ENCODE measurements at places on chromosomes 3 and 15. TPM values are rescaled to one million over a fixed set of nuclear protein-coding genes. Genes with fewer than 3 reads are reported as not detected.
A peak's percentile ranks its signal among the peaks of the same experiment; 100 is the strongest.

DNA sequence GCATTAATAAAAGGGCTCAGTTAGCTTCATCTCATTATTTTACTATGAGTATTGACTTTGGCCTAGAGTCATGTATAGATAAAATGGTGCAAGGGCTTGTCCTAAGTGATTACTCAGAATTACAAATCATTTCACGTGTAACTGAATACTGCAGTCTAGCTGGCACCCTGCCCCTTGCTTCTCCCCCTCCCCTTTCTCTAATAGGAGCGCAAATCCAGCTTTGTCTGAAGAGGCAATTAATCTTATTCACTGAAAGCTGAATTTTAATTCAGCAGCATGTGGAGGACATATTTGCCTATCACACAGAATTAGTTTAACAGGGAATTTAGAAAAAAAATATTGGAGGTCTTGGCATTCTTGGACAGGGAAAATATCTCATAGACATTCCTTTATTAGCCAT is 412.1 kb upstream of the DPH6 start:
- no peaks in the 10 kb centered on the region for H3K27me3 ChIP-seq
- H3K4me3 ChIP-seq: no peak overlapping the region
- no peak for DNase-seq
- H3K27ac ChIP-seq: no peak overlapping the region
- H3K36me3 ChIP-seq: no peaks in the 10 kb centered on the region

GRCh38 chr3:127688416-127689265 is 15.9 kb downstream of the ABTB1 start:
- H3K27me3 ChIP-seq: peaks cover 4% of the 10 kb centered on the region
- no peak overlapping the region for H3K4me3 ChIP-seq
- peak; percentile 10 for DNase-seq
- H3K4me1 ChIP-seq: peaks cover 13% of the 10 kb centered on the region
- no peaks in the 10 kb centered on the region for H3K36me3 ChIP-seq

DNA sequence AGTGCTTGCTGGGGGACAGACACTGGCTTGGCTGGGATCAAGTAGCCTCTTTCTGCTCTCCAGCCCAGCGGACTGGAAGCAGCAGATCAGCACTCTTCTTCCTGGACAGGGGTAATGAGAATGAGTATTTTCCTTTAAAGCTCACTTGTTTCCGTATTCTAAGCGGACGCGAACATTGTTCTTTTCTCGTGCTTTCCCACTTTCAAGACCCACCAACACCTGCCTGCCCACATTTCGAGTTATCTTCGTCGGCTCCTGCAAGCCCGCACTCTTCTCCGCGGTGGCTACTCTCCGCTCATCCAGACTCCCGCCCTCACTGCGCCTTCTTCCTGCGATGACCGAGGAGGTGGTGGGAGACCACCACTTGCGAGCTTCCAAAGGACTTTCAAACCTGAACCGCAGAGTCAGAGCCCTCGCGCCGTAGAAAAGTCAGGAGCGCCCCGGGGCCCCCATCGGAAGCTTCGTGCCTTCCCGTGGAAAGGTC is 1.6 kb upstream of the PPM1L start:
- H3K36me3 ChIP-seq: no peaks in the 10 kb centered on the region
- H3K4me1 ChIP-seq: peaks cover 16% of the 10 kb centered on the region
- H3K27ac ChIP-seq: peak overlapping the region; percentile 99
- peak overlapping the region; percentile 96 for H3K4me3 ChIP-seq

GRCh38 chr15:71678191-71678590 is 132.2 kb upstream of the NR2E3 start:
- H3K4me1 ChIP-seq: peaks cover 5% of the 10 kb centered on the region
- no peak overlapping the region for H3K27ac ChIP-seq
- no peaks in the 10 kb centered on the region for H3K27me3 ChIP-seq

- H3K36me3 ChIP-seq: no peaks in the 10 kb centered on the region
- no peaks in the 10 kb centered on the region for H3K27me3 ChIP-seq
- DNase-seq: no peak
- H3K27ac ChIP-seq: no peak overlapping the region
- H3K4me1 ChIP-seq: no peaks in the 10 kb centered on the region
Observed at GRCh38 chr3:182631183-182632076, 161.9 kb upstream of the ATP11B start.

DNA sequence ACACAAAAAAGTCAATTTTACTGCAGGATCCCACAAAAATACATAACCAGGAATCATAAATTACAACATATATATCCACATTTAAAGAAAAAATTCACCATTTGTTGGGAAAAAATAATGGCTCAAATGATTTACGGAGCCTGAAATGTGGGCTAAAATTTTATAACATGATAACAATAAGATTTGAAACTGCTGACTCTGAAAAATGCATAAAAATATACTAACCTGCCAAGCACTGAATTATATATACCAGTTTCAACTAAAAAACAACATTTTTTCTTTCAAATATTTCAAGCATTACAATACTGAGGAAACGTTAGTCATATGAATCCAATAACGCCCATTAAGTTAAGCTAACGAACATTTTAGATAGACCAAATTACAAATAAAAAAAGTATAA is 12.2 kb upstream of the MYO5C start:
- no peak overlapping the region for H3K27ac ChIP-seq
- H3K27me3 ChIP-seq: no peaks in the 10 kb centered on the region
- no peaks in the 10 kb centered on the region for H3K4me1 ChIP-seq
- no peak overlapping the region for H3K4me3 ChIP-seq
- H3K36me3 ChIP-seq: no peaks in the 10 kb centered on the region

DNA sequence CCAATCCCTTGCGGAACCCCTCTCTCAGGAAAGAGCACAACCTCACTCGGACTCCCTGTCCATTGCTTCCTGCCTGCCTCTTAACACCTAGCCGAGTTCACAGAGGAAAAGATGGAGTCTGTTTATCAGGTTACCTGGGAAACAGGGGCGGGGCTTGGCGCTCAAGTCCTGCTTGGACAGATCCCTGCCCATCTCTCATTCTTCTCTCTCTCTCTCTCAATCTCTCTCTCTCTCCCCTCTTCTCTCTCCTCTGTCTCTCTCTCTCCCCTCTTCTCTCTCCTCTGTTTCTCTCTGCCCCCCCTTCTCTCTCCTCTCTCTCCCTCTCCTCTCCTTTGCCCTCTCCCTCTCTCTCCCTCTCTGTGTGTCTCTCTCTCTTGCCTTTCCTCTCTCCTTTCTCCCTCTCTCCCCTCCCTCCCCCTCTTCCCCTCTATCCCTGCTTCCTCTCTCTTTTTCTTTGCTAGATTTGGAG is at the start of gene EFHB:
EFHB (minus strand) TSS at position 120 of the 469 bp plus-strand sequence. CDS start 199 bp downstream, outside the sequence.
- peak within 1 kb of the TSS; percentile 12 for H3K4me3 ChIP-seq
- H3K36me3 ChIP-seq: no peaks in the 10 kb centered on the region
- H3K4me1 ChIP-seq: peaks cover 1% of the 10 kb centered on the region
- H3K27ac ChIP-seq: no peak within 1 kb of the TSS

DNA sequence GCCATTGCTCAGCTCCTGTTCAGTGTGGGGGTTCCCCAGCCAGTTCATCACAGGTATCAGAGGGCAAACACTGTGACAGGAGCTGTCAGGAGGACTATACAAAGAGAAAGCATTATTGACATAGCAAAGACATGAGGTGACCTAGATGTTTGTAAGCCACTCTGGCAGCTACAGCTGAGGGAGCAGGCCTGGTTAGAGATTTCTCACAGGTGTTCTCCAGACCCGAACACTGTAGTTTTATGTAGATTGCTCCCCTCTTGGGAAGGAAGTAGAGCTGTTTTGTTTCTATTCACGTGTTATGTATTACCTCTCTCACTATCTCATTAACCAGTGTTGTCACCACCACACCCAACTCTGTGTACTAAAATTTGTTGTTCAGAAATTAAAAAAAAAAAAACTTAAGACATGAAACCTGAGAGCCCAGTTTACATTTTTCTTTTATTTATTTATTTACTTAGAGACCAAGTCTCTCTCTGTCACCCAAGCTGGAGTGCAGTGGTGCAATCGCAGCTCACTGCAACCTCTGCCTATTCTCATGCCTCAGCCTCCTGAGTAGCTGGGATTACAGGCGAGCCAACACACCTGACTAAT is 123.7 kb downstream of the RBPMS2 start:
- H3K27ac ChIP-seq: no peak overlapping the region
- no peak overlapping the region for H3K4me3 ChIP-seq
- H3K36me3 ChIP-seq: no peaks in the 10 kb centered on the region
- DNase-seq: no peak

GRCh38 chr15:81111510-81112470 is 22.3 kb upstream of the CFAP161 start:
- no peaks in the 10 kb centered on the region for H3K4me1 ChIP-seq
- H3K27ac ChIP-seq: no peak overlapping the region
- H3K4me3 ChIP-seq: no peak overlapping the region

DNA sequence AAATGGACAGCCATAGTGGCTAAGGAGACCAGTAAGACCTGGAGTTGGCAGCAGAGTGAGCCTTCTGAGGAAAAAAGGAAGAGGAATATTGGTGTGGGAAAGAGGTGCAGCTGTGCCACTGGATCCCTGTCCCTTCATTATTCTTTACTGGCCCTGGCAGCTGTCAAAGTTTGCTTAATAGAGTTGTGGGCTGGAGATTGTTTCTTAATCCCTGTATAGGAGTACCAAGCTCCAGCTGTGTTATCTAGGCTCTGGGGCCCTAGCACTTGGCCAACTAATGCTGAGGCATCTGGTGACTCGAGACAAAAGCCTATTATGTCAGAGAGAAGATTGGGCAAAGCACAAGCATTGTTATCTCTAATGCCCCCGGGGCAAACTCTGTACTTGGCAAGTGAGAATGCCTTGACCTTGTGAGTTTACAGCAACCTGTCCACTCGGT is 61.4 kb downstream of the ZNF609 start:
- H3K4me1 ChIP-seq: peaks cover 37% of the 10 kb centered on the region
- no peak overlapping the region for H3K4me3 ChIP-seq
- H3K27ac ChIP-seq: no peak overlapping the region
- DNase-seq: no peak
- no peaks in the 10 kb centered on the region for H3K27me3 ChIP-seq

DNA sequence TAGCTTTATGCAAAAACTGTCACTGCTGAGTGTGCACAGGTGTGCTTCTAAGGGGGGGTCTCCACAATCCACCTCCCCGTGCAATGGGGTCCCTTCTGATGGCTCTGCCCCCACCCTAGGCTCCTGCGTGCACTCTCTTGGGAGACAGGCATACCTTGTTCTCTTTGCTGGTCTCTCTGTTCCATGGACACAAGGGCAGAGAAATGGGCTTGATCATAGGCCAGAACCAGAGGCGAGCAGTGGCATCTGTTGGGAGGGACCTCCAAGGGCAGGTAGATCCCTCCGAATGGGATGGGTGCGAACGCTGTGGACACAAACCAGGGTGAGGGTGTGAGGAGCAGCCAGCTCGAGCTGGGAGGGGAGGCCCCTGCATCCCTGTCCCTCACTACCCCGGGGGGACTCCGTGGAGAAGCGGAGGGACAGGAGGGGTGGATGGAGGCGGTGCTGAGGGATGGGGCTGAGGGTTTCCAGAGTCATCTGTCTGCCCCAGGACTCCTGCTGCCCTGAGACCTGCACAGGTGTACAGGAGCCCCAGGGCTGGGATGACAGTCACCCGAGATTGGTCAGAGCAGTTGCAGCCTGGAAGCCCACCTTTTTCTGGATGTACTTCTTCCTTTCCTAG is 175.0 kb downstream of the KLF13 start:
- no peak for DNase-seq
- H3K4me3 ChIP-seq: no peak overlapping the region
- peaks cover 3% of the 10 kb centered on the region for H3K4me1 ChIP-seq
- H3K36me3 ChIP-seq: no peaks in the 10 kb centered on the region
- H3K27me3 ChIP-seq: peaks cover 4% of the 10 kb centered on the region

B3GNT5 gene
- total RNA-seq: 2.9 TPM

CGNL1 gene
- total RNA-seq: 5.4 TPM

MGLL gene
- total RNA-seq: 10.3 TPM

AMIGO3 gene
- total RNA-seq: 1.4 TPM

SPTBN5 gene
- total RNA-seq: 0.32 TPM

IL16 gene
- 0.27 TPM for total RNA-seq

All from glutamatergic neuron (in vitro differentiated cells).